AG09309 (cell line): ENCODE measurements at places on chromosomes 6 and 20.

DNA sequence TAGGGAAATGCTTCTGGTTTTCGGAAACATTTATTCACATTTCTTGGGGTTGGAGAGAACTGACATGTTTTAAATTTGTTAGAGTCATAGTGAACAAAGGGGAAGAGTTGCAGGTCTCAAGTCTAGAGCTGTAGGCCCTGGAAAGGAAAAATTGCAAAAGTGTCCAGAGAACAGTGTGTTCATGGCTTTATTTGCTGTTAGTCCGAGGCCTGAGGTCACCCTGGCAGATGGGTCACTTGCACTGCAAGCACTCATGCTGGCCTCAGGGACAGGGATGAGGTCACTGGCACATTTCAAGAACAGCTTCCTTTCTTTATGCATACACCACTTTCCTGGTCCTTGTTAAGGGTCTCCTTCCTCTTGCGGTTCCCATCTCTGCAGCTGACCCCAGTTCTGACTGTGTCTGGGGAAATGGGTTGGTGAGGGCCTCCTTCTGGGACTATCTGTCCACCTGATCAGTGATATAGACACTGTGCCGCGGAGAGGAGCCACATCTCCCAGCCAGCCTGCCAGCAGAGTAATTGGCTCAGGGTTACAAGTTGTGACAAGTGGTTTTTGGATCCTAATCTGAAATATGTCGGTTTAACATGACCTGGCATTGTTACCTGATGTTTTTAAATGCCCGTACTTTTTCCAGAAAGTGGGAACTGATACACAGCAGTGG, 194.0 kb downstream of the EYA4 start:
- DNase-seq = no peak

- peak; percentile 92 for DNase-seq
Observed at GRCh38 chr6:127102299-127102698, 16.2 kb upstream of the RSPO3 start.

GRCh38 chr20:11436113-11436905, 481.4 kb upstream of the BTBD3 start:
- DNase-seq = no peak

GRCh38 chr20:23652926-23653325, 15.2 kb upstream of the CST3 start:
- no peak for DNase-seq

DNA sequence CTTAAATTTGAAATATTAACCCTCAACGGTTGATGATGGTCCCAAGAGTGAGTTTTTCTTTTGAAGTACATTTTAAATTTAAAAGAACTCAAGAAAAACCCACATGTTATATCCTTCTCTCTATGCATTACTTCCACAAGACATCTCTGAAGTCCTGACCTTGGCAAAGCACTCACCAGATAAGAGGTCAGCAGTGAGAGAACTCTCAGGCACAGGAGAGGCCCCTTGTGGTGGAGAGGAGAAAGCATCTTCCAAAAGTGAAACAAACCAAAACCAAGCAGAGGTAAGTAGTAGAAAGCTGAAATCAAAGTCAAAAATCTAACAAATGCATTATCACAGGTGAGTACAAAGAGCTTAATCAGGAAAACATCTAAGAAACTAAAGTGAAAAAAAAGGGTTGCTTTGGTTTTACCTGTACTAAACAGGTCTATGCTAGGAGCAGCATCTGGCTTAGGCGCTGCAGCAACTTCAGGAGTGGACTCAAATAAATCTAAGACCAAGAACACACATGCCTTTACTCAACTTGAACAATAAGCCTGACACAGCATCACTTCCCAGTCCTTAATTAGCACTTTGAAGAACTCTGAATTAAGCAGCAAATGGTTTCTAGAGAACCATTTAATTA, 80.5 kb downstream of the PRSS35 start:
- DNase-seq = no peak

- no peak for DNase-seq
Observed at GRCh38 chr6:115899730-115900282, 160.9 kb downstream of the FRK start.

DNA sequence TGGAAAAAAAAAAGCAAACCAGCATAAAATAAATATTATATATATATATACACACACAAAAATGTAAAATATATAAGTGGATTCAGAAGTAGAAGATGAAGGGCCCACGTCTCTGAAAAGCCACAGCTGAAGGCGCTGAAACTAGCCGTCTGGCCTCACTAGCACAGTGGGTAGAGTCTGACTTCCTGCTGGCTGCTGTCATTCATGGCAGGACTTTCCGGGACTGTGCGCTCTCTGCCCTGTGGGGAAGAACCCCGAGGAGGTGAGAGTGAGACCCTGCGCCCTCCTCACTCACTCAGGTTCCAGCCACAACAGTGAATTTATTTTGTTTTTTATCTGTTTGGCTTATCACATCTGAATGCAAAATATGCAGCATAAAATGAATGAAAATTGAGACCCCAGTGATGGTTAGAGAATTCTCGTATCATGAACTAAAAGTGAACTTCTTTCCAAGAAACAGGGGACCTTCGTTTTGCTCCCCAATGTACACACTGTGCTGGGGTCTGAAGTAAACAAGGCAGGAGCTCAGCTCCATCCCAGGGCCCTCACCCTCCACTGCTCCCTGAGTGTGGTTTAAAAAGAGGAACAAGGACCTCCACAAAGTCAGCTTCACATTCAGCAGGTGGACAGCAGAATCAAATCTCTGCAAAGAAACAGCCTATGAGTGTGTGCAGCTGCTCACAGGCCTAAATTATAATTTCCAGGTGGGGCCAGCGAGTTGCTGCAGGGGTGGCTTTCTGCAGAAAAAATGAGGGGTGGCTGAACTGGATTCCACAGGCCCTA, 1.3 kb upstream of the RAMACL start:
- no peak for DNase-seq

DNA sequence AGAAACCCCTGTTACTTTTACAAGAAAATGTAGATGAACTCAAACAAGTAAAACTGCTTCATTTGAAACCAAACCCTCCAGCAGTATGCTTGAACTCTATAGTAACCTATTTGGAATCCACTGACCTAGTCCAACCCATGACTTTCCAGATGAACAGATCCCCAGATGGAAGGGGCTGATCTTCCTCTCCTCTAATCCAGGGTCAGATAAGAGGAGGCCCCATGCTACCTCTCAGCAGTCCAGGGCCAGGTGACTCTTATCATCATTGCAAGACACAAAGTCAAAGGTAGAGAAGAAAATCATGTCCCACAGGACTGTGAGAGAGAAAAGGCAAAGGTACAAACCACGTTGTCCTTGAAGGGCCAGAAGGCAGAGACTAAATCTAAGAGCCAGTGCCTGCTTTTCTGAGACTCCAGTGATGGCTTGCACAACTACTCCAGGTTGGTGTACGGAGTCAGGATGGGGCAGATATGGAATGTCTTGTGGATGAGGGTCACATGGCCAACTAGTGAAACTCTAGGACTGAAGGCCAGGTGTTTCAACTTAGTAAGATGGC, 81.4 kb upstream of the MYLIP start:
- DNase-seq = no peak

GRCh38 chr6:136089876-136090275, 160.2 kb downstream of the MTFR2 start:
- no peak for DNase-seq

DNA sequence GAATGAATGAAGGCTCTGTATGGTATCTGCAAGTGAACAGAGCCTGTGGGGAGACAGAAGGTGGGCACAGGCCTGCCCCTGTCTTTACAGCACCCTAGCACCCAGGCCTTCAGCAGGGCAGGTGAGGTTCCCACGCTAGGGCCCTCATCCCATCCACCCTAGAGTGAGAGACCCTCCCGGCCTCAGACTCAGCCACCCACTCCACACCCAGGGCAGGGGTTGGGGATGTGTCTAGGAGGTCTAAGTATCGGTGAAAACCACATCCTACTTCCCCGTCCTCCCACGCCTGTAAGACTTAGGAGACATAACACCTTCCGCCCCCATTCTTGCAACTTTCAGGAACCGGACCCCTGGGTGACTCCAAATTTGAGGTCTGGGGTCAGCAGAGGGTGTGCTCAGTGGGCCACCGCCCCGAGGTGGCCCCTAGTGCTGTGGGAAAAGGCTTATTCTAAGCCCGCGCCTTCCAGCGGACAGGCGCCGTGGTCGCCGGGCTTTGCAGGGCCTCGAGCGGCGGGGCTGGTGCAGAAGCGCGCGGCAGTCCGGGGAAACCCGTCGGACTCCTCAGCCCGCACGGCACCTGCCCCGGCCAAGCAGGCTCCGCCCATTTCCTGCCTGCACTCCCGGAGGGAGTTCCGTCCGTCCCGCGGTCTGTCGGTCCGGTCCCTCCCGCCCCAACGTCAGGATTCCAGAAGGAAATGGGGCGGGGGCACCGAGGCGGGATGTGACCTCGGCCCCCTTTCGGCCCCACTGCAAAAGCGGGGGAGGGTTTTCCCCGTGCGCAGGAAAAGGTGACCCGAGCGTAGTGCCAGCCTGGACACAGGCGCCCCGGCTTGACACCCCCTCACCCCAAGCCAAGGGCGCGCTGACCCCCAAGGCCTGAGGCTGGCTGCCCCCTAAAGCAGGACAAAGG, 868 bp downstream of the SAMD10 start:
- DNase-seq = no peak

DNA sequence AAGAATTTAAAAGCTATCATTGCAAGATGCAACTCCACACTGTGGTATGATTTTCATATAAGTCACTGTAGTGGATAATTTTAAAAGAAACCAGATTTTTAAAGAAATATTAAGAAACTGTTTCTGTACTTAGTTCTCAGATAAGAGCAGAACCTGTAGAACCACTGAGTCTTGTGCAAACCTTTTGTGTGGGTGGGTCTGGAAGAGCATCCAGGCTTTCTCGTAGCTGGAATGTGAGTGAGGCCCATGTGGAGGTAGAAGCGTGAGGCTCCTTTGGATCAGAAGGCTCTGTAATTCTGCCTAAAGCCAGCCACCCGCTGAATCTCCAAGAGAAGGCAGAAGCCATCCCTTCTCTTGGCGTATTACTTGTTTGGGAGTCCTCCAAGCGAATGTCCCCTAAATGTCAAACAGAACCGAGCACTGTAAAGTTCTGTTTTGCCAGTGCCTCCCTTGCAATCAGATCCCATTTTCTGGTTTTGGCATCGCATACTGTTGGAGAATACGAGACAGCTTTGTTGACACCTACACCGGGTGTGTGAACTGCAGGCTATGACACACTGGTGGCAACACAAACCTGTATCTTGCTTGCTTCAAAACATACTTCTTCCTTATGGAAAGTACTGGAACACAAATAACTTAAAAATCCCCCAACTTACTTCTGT, 188.7 kb downstream of the FOXC1 start:
- DNase-seq = no peak

DNA sequence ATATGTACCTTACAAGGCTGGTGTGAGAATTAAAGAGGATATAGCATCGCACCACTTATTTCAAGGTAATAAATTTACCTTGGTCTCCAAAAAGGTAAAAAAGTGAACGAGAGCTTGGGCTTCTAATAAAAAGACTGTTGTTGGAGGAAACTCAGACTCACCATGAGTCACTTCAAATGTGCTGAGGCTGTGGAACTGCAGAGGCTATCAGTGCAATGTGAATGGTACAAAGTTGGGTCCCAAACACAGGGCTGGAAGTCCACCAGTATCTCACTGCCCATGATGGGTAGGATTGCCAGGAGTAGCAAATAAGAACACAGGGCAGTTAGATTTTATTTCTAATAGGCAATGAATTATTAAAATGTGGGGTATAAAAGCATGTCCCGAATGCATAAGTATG, 200.6 kb downstream of the MAFB start:
- no peak for DNase-seq
